Activated CD8-positive, alpha-beta memory T cell treated with anti-CD3 and anti-CD28 coated beads for 4 hours (primary cell): ENCODE measurements at places on chromosomes 1 and 21.

GRCh38 chr1:181405584-181405983 lies 77.7 kb upstream of the CACNA1E start:
- no peak for DNase-seq

DNA sequence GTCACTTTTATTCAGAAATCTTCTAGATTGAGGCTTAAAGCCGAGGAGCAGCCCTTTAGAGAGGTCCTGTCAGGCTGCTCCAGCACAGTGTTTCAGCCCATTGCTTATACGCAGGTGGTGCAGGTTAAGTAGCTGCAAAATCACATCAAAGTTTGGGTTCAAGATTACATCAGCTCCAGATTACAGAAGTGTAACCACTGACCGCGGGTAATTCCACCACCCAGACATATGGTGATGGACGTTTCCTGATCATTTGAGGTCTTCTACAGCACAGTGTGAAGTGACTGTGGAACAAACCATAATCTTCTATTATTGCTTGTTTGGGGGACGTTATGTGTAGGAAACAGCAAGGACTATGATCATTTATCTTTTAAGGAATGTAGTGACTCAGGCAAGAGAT lies 11.8 kb downstream of the C1orf115 start:
- DNase-seq = no peak

GRCh38 chr1:162856260-162856659 lies 4.7 kb downstream of the CCDC190 start:
- DNase-seq = no peak

DNA sequence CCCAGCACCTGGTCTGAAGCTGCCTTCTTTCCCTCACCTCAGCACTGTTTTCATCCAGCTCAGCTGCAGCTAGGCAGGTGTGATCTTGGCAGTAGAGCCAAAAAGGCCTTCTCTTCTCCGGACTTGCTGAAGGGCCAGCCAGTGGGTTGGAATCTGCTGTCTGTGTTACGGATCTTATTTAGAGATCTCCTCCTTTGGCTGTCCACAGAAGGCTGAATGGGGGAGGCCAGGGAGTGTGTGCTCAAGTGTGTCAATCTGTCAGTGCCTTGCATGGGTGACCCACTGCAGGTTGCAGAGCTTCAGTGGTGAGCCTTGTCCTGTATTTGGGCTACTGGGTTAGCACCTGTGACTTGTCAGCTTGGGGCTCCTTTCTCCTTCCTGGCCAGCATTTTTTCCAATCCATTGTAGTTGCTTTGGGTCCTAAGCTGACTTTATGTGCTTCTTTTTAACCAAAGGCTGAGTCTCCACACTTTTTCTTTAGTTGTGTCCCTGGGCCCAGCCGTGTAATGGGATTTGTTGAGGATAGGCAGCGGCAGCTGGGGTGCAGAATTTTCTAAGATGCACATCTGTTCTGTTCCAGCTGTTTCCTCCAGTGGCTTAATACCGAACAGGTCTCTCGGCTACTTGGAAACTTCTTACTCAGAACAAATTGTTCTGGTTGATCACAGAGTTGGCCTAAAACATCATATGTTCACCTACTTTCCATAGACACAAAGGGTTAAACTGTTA lies 126.8 kb downstream of the PEX14 start:
- no peak for DNase-seq

DNA sequence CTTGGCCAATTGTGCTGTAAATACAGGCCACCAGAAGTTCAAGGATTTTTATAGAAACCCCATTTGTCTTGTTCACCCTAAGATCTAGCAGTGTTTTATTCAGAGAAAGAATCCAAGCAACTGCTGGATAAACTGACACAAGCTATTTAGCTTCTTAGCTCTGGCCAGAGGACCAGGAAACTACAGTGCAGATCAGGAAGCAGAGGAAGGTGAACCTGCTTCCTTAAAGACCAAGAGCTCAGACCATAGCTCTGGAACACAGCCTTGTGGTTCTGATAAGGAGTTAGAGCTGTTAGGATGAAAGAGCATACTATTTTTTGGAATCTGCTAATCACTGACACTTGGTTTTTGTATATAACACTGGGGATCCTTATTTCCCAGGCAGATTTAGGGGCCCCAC lies 5.2 kb upstream of the CCDC17 start:
- DNase-seq = no peak

DNA sequence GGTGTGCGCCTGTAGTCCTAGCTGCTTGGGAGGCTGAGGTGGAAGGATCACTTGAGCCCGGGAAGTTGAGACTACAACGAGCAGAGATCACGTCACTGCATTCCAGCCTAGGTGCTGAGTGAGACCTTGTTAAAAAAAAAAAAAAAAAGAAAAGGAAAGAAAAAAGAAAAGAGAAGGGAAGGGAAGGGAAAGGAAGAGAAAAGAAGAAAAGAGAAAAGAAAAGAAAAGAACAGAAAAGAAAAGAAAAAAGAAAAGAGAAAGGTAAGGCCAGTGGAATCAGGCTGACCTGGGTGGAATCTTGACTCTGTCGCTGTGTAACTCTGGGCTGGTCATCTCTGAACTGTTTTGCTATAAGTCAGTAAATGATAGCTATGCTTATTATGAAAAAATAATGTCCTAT lies 33.7 kb upstream of the KIRREL1 start:
- DNase-seq = no peak

DNA sequence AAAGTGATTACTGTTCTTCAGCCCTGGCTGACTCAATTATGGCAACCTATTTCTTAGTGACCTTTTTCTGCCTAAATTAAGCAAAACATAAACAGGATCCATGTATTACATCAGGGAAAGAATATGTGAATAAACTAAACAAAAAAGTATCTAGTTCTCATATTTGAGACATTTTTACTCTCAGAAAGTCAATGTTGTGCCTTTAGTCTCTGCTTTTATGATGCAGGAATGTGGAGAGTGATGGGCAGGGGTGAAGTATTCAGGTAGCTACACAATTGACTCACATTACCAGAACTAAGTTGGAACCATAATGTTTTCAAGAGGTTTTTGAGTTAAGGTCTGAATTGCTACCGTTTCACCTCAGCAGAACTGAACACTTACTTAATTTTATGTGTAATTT lies 462.7 kb upstream of the CXADR start:
- no peak for DNase-seq

DNA sequence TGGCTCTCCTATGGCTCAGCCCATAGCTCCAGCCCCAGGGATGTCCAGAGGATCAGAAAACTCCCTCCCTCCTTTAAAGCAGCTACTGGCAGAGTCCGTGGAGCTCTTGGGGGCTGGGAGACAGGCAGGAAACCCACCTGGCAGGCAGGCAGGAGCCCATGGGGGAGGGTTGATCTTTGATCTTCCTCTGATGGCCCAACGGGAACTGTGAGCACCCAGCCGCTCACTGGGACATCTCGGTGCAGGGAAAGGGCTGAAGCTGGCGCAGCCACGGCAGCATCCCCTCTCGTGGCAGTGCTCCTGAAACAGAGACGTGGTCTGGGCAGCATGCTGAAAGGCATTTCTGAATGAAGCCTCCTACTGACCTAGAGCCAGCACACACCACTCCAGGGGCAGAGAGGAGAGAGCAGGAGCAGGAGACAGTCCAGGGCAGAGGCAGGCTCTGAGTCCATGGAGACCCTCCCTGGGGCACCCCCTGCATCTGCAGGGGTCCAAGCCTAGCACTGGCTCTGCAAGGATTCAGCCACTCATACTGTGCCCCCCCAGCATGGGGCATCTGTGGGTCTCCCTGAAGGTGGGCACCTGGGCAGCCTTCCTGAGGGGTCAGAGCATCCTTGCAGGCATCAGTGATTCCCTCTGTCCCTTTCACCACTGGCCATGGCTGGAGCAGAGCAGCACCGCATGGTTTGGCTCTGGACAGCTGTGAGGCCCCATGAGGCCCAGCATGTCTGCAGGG lies 4.9 kb upstream of the SLX9 start:
- no peak for DNase-seq

GRCh38 chr1:29758781-29759499 lies 522.6 kb downstream of the PTPRU start:
- no peak for DNase-seq

DNA sequence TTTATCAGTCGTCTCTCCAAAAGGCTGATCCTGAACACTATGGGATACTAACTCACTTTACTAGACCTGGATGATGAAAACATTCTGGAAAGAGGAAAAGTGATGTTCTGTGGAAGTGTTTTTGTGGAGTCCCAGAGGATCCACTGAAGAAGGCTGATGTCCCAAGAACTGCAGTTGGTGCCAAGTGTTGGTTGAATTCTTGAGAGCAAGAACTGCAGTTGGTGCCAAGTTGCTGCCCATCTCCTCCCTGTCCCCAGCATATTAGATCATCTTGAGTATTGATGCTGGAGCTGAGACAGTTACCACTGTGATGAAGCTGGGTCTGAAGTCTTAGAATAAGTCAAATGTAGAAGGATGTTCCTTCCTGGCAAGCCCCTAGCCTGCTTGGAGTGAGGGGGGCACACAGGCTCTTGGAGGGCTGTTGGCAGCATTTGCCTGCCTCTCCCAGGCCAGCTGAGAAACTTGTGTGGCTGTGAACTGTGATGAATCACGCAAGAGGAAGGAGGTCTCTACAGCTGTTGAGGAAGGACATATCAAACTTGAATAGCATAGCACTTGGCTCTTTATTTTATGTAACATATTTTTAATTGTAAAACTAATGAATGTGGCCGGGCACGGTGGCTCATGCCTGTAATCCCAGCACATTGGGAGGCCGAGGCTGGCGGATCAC lies 48.1 kb downstream of the DNAJC6 start:
- no peak for DNase-seq

- DNase-seq = no peak
Measured at GRCh38 chr1:116481934-116482333, 88.9 kb downstream of the CD58 start.

- DNase-seq = no peak
Measured at GRCh38 chr1:172900376-172900997, 150.3 kb downstream of the TNFSF18 start.

DNA sequence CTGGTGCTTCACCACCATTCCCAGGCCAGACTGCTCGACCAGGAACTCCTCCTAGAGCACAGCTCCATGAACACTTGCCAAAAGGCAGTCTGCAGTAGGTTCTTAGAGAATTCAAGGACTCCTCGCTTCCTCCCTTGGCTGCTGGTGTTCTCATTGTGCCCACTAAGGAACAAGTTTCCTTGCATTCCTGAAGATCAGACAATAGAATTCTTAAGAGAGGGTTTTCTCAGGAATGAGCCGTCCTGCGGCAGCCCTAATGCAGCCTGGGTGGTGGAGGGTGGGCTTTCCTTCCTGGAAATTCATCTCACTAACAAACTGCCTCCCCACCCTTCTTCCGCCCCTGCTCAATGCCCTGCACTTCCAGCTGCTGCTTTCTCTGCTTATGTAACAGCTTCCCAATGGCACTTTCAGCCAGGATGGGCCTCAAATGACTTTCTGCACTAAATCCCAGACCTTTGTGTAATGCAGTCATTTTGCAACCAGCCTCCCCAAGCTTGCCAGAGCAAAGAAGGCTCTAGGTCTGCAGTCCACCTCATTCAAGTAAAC lies 287.9 kb downstream of the PLPP3 start:
- no peak for DNase-seq

DNA sequence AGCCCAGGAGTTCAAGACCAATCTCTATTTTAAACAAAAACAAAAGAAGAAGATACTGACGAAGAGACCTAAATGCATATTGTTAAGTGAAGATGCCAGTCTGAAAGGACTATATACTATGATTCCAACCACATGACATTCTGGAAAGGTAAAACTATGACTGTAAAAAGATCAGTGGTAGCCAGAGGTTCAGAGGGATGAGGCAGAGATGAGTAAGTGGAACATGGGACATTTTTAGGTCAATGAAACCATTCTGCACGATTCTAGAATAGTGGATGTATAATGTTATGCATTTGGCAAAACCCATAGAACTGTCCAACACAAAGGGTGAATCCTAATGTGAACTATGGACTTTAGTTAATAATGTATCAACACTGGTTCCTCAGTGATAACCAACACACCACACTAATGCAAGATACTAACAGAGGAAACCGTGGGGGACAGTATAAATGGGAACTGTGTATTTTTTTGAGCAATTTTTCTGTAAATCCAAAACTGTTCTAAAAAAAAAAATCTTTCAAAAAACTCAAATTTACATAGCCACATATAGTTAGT lies 8.2 kb downstream of the RC3H1 start:
- DNase-seq = no peak

DNA sequence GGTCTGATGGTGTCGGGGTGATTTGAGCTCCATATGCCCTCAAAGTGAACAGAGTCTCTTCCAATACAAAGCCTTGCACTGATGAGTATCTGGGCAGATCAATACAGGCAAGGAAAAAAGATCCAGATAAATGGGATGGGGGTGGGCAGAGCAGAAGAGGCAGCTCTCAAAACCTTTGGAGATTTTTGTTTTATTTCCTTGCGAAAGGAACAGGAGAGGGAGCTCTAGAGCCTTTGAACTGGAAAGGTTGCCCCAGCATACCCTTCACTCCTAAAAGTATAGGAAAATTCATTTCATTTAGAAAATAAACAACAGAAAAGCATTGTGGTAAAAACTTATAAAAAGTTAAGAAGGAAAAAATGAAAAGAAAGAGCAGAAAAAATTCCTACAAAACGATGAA lies 31.4 kb upstream of the OLIG2 start:
- DNase-seq = no peak

DNA sequence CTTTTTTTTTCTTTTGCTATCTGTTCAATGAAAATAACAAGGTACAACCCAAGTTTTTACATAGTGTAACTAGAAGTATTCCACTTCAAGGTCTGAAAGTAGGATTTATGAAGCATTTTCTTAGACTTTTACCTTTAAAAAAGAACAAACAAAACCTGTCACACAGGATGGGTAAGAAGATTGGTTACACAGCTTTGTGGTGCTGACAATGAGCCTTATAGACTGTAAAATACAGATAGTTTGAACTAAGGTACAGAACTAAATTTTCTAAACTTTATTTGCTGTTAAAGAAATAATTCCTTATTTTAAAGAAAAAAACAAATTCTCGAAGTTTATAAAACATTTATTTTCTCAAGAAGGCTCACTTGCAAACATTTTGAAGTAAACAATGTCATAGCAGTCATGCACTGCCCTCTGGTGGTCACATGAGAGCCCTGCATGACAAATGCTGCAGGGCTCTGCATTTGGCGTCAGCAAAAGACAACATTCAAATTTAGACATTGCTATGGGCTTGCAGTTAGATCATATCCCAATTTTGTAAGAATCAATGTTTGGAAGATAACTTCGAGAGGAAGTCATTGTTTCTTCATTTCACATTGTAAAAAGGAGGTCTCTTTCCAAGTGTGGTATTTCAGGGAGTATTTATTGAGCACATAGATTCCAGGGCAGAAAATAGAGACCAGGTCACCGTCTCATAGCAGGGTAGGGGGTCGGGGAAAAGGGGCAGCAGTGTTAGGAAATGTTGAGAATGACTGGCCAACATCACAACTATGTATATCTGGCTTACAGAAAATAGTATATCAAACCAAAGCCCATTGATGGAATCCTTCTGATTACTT lies 115.3 kb upstream of the FMN2 start:
- DNase-seq = peak; percentile 15

GRCh38 chr1:159144571-159144970 lies 26.8 kb upstream of the CADM3 start:
- no peak for DNase-seq

- DNase-seq = no peak
Measured at GRCh38 chr1:173666646-173667045, 3.0 kb downstream of the ANKRD45 start.

- no peak for DNase-seq
Measured at GRCh38 chr1:65147424-65148177, 402 bp upstream of the AK4 start.
